ENCODE measurements at places on chromosomes 7 and 10.
A peak's percentile ranks its signal among the peaks of the same experiment; 100 is the strongest.

DNA sequence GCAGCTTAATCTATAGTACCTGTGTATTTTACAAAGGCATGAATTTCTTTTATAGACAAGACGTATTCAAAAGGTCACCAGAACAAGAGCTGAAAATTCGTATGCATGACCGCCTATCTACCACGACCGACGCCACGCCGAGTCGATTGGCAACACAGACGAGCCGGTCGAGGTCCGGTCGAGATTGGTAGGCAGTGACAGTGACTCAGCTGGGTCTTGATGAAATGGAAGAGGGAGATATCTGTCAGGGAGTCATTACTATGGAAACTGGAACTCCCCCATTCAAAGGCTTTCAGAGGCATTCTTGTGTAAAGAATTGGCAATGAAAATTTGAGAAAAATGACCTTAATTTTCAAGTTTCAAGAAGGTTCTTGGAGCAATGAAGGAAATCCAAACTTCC lies 2.1 kb downstream of the ATP5MK start:
- DNase-seq, result no peak

DNA sequence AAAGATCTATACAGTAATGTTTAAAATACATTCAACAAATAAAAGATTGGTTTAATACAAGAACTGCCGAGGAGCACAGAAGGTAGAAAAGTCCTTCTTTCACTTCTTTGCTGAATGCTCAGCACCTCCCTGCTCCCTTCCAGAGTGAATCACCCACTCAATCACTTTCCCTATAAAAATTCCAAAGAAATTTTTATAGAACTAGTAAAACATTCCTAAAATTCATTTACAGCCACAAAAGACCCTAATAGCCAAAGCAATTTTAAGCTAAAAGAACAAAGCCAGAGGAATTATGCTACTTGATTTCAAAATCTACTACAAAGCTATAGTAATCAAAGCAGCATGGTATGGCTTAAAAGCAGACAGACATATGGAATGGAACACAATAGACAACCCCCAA lies 320.9 kb downstream of the PCLO start:
- DNase-seq, result no peak

DNA sequence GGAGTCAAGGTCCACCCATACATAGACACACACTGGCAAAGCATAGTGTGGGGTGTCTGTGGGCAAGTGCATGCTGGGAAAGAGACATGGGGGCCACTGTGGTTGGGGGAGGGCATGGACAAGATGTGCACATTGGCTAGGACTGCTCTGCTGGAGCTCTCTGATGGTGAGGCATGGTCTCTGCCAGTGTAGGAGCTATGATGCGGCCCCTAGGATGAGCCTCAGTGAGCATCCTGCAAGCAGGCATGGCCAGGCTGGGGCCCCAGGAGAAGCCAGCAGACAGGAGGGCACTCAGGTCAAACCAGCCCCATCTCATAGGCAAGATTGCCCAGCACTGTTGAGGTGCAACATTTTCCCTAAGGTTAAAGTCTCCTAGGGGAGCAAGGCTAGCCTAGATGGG lies 489.4 kb downstream of the DNAJB9 start:
- DNase-seq, result no peak

DNA sequence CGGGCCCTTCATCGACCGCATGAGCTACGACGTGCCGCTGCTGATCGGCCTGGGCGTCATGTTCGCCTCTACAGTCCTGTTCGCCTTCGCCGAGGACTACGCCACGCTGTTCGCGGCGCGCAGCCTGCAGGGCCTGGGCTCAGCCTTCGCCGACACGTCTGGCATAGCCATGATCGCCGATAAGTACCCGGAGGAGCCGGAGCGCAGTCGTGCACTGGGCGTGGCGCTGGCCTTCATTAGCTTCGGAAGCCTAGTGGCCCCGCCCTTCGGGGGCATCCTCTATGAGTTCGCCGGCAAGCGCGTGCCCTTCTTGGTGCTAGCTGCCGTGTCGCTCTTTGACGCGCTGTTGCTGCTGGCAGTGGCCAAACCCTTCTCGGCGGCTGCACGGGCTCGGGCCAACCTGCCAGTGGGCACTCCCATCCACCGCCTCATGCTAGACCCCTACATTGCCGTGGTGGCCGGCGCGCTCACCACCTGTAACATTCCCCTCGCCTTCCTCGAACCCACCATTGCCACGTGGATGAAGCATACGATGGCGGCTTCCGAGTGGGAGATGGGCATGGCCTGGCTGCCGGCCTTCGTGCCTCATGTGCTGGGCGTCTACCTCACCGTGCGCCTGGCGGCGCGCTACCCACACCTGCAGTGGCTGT lies 1.2 kb downstream of the SLC18A3 start:
- no peak for DNase-seq

- no peak for DNase-seq
Observed at GRCh38 chr10:23459308-23459939, 20.5 kb downstream of the OTUD1 start.

DNA sequence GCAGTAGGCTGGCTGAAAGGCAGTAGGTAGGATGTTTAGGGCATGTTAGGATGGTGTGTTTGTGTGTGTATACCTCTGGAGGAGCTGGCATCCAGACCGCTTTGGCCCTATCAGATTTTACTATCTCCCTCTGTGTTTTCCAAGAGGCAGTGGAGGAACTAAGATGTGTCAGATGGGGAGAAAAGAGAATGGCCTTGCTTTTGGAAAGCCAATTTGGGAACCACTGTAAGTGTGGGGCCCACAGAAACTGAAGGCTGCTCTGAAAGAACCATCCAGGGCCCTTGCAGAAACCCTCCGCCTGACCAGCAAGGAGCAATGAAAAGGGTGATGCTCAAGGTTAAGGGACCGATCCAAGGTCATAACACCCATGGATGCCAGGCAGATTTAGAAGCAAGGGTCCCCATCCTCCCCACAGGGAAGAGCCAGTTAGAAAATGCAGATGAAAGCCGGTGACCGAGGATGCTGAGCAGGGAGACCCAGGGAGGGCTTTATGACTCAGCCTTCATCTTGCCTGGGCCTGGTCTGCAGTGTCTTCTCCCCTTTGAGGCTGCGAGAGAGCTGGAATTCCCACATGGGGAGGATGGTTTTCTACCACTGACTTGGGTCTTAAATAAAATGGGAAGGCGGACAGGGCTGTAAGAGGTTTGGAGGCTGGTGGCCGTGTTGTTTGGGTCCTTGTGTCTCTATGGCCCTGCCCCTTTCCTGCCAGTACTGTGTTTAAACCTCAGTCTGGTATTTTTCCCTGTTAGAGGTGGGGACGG lies 275.8 kb downstream of the LRMDA start:
- DNase-seq, result no peak

- DNase-seq, result peak; percentile 4
Observed at GRCh38 chr7:138097064-138097741, 20.9 kb downstream of the AKR1D1 start.

GRCh38 chr10:88232029-88232895 lies 350.9 kb downstream of the RNLS start:
- no peak for DNase-seq

DNA sequence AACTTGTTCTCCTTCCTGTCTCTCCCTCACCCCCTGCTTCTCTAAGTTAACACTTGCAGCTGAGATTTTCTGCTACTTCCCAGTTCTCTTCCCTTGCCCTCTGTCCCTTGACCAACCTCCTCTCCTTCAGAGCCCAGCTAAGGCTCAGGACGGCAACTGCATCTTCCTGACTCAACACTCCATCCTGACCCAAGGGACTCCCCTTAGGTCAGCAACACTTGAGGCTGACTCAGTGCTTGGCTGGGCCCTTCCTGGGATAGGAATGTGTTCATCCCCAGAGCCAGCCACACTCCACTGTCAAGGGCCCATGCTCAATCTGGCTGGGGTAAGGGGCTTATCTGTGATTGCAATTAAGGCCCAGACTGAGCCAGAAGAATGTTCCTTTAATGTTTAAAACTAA lies 3.4 kb downstream of the CALHM2 start:
- DNase-seq, result no peak

GRCh38 chr7:148187471-148187870 lies 403.1 kb upstream of the C7orf33 start:
- DNase-seq, result no peak

DNA sequence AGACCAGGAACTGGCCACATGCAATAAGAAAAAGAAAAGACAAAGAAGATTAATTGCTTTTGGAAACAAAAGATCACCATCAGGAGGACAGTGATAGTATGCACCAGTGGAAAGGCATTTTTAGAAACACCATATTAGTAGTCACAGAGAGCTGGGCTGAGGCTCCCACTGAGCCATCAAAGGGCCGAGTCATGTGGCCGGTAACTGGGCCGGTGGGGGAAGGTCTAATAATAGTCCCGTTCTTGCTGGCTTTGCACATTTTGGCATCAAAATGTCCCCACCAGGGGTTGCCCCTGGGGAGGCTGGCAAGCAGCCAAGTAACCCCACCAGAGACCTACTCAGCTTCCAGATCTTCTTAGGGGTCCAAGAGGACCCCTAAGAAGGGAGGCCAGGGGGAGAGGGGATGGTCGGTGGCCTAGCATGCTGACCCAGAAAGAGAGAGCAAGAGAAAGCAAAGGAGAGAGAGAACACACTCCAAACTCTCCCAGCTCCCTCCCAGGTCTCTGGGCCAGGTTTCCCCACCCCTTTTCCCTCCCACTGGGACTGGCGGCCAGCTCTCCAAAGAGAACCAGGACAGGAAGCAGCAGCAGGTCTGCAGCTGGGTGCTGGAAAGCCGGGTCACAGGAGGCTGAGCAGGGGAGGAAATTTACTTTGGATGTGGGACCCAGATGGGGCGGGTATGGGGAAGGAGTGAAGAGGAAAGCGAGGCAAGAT lies 70.2 kb upstream of the FGFR2 start:
- no peak for DNase-seq

DNA sequence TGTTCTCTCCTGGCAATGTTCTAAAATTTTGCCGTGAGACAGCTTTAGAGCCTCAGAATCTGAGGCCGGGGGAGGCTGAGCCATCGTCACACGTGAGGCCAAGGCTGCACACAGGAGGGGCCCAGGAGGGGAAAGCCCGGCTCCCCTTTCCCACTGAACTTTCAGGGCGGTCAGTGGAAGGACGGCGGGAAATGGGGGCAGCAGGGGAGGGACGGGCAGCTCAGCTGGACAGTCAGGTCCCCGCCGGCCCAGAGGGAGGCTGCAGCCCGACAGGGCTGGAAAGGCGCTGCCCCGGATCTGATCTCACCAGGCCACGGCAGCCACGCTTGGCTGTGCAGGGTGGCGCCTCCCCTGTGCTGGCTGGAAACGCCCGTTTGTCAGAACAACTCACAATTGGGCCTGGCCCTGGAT lies 43.3 kb upstream of the ADGRA1 start:
- no peak for DNase-seq

- DNase-seq, result no peak
Observed at GRCh38 chr7:97623333-97623732, 108.6 kb upstream of the TAC1 start.

- no peak for DNase-seq
Observed at GRCh38 chr10:69846293-69846921, 44.7 kb downstream of the COL13A1 start.

DNA sequence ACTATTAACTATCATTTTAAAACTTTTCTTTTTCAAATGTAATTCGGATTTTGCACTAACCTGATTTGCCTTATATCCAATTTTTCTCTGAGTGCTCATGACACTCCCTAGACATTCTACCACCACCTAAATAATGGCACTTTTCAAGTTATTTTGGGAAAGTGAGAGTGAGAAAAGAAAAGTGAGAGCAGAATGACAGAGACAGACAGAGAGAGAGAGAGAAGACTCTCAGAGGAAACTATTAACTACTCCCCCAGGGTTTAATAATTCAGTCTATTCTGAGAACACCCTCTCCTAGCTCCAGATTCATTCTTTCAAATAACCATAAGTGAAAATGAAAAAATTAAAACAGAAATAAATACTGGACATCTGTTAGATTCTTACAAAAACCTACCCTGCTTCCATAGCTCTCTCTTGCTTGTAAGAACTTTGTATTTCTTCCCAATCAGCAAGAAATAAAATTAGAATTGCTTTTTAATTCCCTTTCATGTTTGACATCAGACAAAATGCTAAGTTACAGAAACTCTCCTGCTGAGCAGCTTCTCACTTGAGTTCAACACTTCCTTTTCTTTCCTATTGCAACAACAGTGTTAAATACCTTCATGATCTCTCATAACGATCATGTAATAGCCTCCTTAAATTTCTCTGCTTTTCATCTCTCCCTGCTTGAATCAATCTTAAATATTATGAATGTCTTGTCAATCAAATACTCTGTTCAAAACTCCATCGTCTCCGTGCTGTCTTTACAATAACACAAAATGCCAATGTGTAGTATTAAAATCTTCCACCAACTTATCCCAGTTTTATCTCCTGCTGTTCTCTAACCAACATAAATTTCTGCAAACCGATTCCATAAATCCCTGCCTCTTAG lies 191.7 kb downstream of the SEMA3E start:
- no peak for DNase-seq

DNA sequence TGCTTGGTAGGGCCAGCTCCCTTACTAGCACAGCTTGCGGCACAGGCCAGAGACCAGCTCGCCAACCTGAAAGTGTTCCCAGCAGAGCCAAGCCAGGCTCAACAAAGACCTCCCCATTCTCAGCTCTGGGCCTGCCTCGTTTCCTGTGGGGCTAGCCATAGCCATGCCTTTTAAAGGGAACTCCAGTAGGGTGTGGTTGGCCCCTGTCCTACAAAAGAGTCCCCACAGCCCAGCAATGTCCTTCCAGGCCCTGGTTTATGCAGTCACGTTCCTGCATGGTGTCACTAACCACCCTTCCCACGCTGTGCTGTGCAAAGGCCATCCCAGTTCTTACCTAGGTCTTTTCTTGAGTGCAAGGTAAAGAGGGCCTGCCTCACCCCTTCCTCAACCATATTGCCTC lies 87.8 kb upstream of the LRRC4 start:
- DNase-seq, result no peak

DNA sequence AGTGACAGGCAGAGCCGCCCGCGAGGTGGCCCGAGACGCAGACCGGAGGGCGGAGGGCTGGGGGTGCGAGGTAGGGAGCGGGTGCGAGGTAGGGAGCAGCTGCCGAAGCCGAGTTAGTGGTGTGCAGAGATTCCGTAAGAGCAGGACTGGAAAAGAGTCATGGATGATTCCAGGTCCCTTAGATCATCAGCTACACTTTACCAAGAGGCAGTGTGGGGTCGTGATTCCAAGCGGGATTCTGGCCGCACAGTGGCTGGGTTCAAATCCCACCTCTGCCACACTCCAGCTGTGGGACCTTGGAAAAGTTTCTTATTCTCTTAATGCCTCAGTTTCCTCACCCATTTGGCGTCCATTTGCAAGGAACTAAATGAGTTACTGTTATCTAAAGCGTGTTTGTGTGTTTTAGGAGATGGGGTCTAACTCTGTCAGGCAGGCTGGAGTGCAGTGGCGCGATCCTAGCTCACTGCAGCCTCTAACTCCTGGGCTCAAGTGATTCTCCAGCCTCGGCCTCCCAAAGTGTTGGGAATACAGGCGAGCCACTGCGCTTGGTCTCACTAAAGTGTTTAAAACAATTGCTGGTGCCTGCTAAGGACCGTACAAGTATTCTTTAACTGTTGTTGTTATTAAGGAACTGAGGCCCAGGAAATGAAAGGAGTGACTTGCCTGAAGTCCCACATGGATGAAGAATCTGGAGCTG lies 1.1 kb downstream of the NDUFB2 start:
- DNase-seq, result no peak

- DNase-seq, result no peak
Observed at GRCh38 chr10:28914701-28915100, 237.4 kb downstream of the BAMBI start.

GRCh38 chr10:123673198-123673597 lies 7.0 kb downstream of the GPR26 start:
- no peak for DNase-seq

Data from CD4-positive, alpha-beta T cell treated with Interleukin-17A for 4 hours (primary cell).